Mesothelial cell of epicardium (in vitro differentiated cells): ENCODE measurements at places on chromosomes 6 and 20. TPM values are rescaled to one million over a fixed set of nuclear protein-coding genes. Genes with fewer than 3 reads are reported as not detected.
A peak's percentile ranks its signal among the peaks of the same experiment; 100 is the strongest.

Gene PRSS35
- total RNA-seq, result 41.4 to 42.2 TPM (median 42.2 TPM) in 3 replicates

- no peaks in the 10 kb centered on the region for H3K36me3 ChIP-seq
- H3K27ac ChIP-seq, result no peak overlapping the region
- peaks cover 54% of the 10 kb centered on the region for H3K27me3 ChIP-seq
- peaks cover 17% of the 10 kb centered on the region for H3K4me1 ChIP-seq
- H3K4me3 ChIP-seq, result no peak overlapping the region
- DNase-seq, result no peak
Measured at GRCh38 chr20:40802886-40803285, 113.8 kb upstream of the MAFB start.

- H3K36me3 ChIP-seq, result peaks cover 33% of the 10 kb centered on the region
- peak overlapping the region; percentile 82 for H3K27ac ChIP-seq
- H3K4me3 ChIP-seq, result no peak overlapping the region
- peaks cover 25% of the 10 kb centered on the region for H3K4me1 ChIP-seq
Measured at GRCh38 chr6:113995634-113996033, 24.7 kb upstream of the HDAC2 start.

GRCh38 chr20:20225325-20226043, 142.4 kb upstream of the INSM1 start:
- H3K4me1 ChIP-seq, result peaks cover 6% of the 10 kb centered on the region
- no peak for DNase-seq
- H3K27ac ChIP-seq, result no peak overlapping the region

- no peak for DNase-seq
- peaks cover 14% of the 10 kb centered on the region for H3K4me1 ChIP-seq
- H3K27ac ChIP-seq, result no peak overlapping the region
- H3K4me3 ChIP-seq, result no peak overlapping the region
Measured at GRCh38 chr6:169795196-169795595, 43.8 kb downstream of the ERMARD start.

DNA sequence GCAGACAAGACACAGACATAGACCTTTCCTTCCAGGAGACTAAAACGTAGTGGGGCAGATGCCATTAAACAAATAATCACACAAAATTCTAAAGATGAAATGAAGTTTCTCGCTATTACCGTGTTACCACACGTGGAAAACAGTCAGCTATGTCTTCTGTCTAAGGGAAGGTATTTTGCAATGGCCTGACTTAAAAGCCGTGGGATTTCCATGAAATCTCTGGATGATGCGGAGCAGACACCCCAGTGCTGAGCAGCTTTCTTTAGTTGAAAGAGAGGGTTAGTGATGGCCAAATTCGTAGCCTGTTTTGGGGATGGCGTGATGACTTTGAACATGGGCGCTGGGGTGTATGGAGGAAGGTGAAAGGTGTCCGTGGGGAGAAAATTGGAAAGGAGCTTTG, 281.8 kb downstream of the NRN1 start:
- no peak for DNase-seq
- no peak overlapping the region for H3K4me3 ChIP-seq
- peaks cover 1% of the 10 kb centered on the region for H3K27me3 ChIP-seq
- H3K4me1 ChIP-seq, result peaks cover 15% of the 10 kb centered on the region

GRCh38 chr6:82921258-82921657, 144.4 kb downstream of the UBE3D start:
- H3K4me3 ChIP-seq, result no peak overlapping the region
- H3K27me3 ChIP-seq, result no peaks in the 10 kb centered on the region
- DNase-seq, result no peak
- peaks cover 20% of the 10 kb centered on the region for H3K36me3 ChIP-seq
- no peaks in the 10 kb centered on the region for H3K4me1 ChIP-seq

DNA sequence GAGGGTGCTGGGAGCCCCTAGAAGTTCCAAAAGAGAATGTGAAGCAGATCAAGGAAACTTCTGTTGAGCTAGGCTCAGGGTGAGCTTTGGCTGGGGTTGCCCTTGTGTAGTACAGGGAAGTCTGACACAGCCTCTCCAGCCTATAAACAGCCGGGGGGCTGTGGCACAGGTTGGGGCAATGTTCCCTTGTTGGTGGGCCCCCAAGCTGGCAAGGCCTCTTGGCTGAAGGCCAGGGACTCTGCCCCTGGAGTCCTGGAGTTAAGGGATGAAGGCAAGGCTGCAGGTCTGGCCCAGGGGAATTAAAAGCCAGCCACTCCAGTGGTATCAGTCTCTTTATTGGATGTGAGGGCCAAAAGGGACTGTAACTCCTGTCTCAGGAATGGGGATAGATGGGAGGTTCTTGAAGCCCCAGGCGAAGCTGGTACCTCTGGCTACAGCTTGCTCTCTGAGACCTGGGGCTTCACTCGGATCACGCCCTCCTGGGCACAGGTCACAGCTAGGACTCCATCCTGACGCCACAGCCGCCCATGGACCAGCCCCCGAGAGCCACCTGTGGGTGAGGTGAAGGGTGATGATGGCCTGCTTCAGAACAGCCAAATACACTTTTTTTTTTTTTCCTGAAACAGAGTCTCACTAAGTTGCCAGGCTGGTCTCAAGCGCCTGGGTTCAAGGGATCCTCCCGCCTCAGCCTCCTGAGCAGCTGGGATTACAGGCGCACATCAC, 8.0 kb downstream of the SNX21 start:
- no peak overlapping the region for H3K27ac ChIP-seq
- H3K36me3 ChIP-seq, result peaks cover 20% of the 10 kb centered on the region
- no peak overlapping the region for H3K4me3 ChIP-seq
- H3K27me3 ChIP-seq, result no peaks in the 10 kb centered on the region
- no peak for DNase-seq
- peaks cover 6% of the 10 kb centered on the region for H3K4me1 ChIP-seq

DNA sequence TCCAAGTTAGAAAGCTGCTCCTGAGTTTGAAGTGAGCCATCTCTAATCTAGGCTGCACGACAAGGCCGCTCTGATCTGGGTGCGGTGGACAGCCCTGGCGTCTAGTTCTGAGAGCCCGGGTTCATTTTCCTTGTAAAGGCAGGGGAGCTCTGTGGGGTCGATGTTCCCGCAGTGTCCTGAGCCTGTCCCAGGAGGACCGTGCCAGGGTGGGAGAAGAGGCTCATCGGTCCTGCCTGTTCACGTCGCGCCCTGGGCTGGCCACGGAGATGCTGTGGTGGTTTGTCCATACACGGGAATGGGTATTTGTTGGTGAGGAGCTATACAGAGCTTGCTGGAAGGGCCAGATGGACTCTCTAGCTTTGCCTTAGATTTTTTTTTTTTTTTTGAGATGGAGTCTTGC, 27.0 kb downstream of the PSMG4 start:
- no peaks in the 10 kb centered on the region for H3K27me3 ChIP-seq
- H3K4me3 ChIP-seq, result no peak overlapping the region
- H3K36me3 ChIP-seq, result peaks cover 14% of the 10 kb centered on the region

Gene NAPB
- 16.3 to 18.0 TPM (median 16.4 TPM) in 3 replicates for total RNA-seq

Gene GRM4
- 0.22 to 0.47 TPM (median 0.27 TPM) in 3 replicates for total RNA-seq

DNA sequence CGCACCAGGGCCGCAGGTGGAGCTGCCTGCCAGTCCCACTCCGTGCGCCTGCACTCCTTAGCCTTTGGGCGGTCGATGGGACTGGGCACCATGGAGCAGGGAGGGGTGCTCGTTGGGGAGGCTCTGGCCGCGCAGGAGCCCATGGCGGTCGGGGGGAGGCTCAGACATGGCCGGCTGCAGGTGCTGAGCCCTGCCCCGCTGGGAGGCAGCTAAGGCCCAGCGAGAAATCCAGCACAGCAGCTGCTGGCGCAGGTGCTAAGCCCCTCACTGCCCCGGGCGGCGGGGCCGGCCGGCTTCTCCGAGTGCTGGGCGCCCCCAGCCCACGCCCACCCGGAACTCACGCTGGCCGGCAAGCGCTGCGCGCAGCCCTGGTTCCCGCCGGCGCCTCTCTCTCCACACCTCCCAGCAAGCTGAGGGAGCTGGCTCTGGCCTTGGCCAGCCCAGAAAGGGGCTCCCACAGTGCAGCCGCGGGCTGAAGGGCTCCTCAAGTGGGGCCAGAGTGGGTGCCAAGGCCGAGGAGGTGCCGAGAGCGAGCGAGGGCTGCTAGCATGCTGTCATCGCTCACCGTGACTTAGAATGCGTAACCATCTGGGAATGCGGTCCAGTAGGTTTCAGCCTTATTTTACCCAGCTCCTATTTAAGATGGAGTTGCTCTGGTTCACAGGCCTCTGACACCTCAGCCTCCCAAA, 77.3 kb downstream of the C6orf52 start:
- H3K4me1 ChIP-seq, result peaks cover 5% of the 10 kb centered on the region
- no peak overlapping the region for H3K4me3 ChIP-seq
- H3K27me3 ChIP-seq, result no peaks in the 10 kb centered on the region

Gene EXOC2
- 20.3 to 22.9 TPM (median 22.1 TPM) in 3 replicates for total RNA-seq

- peaks cover 93% of the 10 kb centered on the region for H3K27me3 ChIP-seq
- no peaks in the 10 kb centered on the region for H3K36me3 ChIP-seq
- no peaks in the 10 kb centered on the region for H3K4me1 ChIP-seq
- no peak overlapping the region for H3K4me3 ChIP-seq
Measured at GRCh38 chr6:1381481-1382330, 7.7 kb upstream of the FOXF2 start.

Gene LZTS3
- 14.1 to 15.1 TPM (median 14.2 TPM) in 3 replicates for total RNA-seq

Gene CD24
- 377 to 390 TPM (median 382 TPM) in 3 replicates for total RNA-seq

DNA sequence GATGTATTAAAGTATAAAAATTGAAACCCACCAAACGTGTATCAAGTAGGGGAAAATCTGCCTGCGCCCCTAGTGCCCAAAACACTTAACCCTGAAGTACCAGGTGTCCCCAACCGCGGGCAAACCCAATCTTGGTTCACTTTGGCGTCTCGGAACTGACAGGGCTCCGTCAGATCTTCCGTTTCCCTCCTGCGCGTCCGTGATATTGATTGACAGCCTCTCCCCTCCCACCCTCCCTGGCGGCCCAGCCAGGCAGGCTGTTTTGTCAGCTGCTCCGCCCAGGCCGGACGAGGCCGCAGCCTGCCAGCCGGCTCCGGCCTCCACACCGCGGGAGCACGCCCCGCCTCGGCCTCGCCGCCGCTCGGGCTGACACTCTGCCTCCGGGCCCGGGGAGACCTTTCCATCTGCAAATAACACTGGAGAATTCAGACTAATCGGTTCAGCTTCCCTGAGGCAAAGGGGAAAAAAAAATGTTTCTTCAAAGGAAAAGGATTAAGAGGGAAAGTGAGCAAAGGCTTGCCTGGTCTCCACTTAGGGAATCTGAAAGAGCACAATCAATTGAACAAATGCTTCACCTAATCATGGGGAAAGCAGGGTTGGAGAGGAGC, 234.9 kb upstream of the MCHR2 start:
- H3K27me3 ChIP-seq, result no peaks in the 10 kb centered on the region
- DNase-seq, result peak; percentile 51

- H3K4me1 ChIP-seq, result peaks cover 3% of the 10 kb centered on the region
- no peak for DNase-seq
- no peak overlapping the region for H3K4me3 ChIP-seq
- peak overlapping the region; percentile 14 for H3K27ac ChIP-seq
Measured at GRCh38 chr6:163900570-163900969, 486.1 kb downstream of the QKI start.

- H3K4me3 ChIP-seq, result no peak overlapping the region
- DNase-seq, result no peak
- peak overlapping the region; percentile 47 for H3K27ac ChIP-seq
Measured at GRCh38 chr20:55478724-55479450, 526.4 kb downstream of the CBLN4 start.

Gene SOBP
- total RNA-seq, result 7.6 to 8.8 TPM (median 7.6 TPM) in 3 replicates

DNA sequence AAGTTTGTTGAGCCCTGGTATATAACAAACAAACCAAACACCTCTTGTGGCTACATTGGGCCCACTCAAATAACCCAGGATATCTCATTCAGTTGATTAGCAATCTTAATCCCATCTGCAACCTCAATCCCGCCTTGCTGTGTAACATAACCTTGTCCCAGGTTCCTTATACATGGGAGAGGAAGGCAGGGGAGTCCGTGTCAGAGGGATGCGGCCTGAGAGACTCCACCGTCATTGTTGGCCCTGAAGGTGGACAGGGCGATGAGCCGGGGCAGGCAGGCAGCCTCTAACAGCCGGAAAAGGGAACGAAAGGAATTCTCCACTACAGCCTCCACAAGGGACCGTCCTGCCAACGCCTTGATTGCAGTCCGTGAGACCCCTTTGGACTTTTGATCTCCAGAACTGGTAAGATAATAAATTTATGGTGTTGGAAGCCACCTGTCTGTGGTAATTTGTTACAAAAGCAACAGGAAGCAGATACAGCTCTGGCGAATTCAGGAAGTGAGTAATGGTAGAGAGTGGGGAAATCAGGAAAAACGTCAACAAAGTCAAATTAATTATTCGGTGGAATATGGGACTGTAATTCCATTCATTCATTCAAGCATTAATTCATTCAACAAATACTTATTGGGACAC, 124.5 kb upstream of the SALL4 start:
- no peak overlapping the region for H3K4me3 ChIP-seq
- no peaks in the 10 kb centered on the region for H3K36me3 ChIP-seq
- peaks cover 14% of the 10 kb centered on the region for H3K4me1 ChIP-seq
- DNase-seq, result no peak
